ENCODE measurements at places on chromosomes 1 and 21. TPM values are rescaled to one million over a fixed set of nuclear protein-coding genes. Genes with fewer than 3 reads are reported as not detected.

DNA sequence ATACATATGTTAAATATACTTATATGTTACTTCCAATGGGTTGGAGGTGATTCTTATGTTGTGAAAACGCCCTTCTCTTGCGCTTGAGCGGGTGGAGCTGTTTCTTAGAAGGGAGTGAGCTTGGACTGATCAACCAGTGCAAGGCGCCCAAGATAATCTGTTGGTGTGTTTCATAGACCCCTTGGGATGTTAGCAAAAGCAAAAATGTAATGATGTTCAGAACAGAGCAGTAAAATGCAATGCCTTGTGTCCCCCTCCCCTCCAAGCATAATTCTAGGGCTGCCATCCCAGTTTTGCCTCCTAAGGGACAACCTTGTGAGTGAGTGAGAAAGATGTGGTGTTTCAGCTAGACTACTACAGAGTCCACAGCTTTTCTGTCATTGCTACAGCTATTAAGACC lies 6.2 kb upstream of the CD34 start:
- no peaks in the 10 kb centered on the region for H3K36me3 ChIP-seq
- H3K4me3 ChIP-seq = no peak overlapping the region
- no peak for DNase-seq
- H3K27ac ChIP-seq = no peak overlapping the region

- H3K4me3 ChIP-seq = no peak overlapping the region
- DNase-seq = no peak
- H3K36me3 ChIP-seq = peaks cover 5% of the 10 kb centered on the region
- peaks cover 7% of the 10 kb centered on the region for H3K4me1 ChIP-seq
- no peaks in the 10 kb centered on the region for H3K27me3 ChIP-seq
Measured at GRCh38 chr1:15429701-15430149, 8.5 kb upstream of the CTRC start.

DNA sequence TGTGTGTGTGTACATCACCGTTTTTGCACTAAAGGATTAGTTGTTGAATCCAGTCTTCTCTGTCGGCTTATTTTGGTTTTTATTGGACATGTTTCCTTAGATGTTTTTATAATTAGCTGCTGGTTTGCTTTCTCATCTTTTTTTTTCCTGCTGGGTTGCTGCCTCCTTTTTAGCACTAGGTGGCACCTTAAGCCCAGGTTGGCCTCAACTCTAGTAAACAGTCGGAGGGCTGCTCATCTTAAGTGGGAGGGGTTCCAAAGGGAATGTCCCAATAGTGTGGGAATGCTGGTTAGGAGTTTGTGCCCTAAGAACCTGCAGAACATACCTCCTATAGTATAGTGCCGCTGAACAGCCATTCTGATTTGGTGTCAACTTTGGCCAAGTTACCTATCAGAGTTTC lies 570.1 kb upstream of the CXADR start:
- no peak overlapping the region for H3K27ac ChIP-seq
- no peaks in the 10 kb centered on the region for H3K27me3 ChIP-seq
- no peaks in the 10 kb centered on the region for H3K36me3 ChIP-seq

Gene ELK4
- 46.2 TPM for total RNA-seq
